ENCODE measurements at places on chromosomes 3 and 15. TPM values are rescaled to one million over a fixed set of nuclear protein-coding genes. Genes with fewer than 3 reads are reported as not detected.
A peak's percentile ranks its signal among the peaks of the same experiment; 100 is the strongest.

The SMCO1 gene
- not detected for polyA plus RNA-seq

The PCOLCE2 gene
- 59.0 TPM for polyA plus RNA-seq

The GOLIM4 gene
- polyA plus RNA-seq, result 15.5 TPM

The CMTM8 gene
- polyA plus RNA-seq, result 9.6 TPM

The IGSF10 gene
- polyA plus RNA-seq, result 0.82 TPM

The ZBBX gene
- 0.73 TPM for polyA plus RNA-seq

The ATP13A4 gene
- 0.49 TPM for polyA plus RNA-seq

The C3orf70 gene
- 0.69 TPM for polyA plus RNA-seq

The ZNF80 gene
- polyA plus RNA-seq, result not detected

The NEIL1 gene
- polyA plus RNA-seq, result 22.6 TPM

The CACNA1D gene
- polyA plus RNA-seq, result 3.7 TPM

The CCDC80 gene
- polyA plus RNA-seq, result 12.0 TPM

The BCL2A1 gene
- polyA plus RNA-seq, result 0.67 TPM

The GHSR gene
- not detected for polyA plus RNA-seq

DNA sequence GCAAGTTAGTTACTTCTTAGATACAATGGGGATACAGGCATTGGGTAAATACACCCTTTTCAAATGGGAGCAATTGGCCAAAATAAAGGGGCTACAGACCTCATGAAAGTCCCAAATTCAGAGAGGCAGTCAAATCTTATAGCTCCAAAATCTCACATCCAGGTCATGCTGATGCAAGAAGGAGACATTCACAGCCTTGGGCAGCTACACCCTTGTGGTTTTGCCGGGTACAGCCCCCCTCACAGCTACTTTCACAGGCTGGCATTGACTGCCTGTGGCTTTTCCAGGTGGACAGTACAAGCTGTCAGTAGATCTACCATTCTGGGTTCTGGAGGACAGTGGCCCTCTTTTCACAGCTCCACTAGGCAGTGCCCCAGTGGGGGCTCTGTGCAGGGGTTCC lies 17.5 kb upstream of the PLSCR1 start:
- no peak for DNase-seq

- no peak for DNase-seq
Measured at GRCh38 chr15:84987949-84988624, 6.4 kb downstream of the PDE8A start.

DNA sequence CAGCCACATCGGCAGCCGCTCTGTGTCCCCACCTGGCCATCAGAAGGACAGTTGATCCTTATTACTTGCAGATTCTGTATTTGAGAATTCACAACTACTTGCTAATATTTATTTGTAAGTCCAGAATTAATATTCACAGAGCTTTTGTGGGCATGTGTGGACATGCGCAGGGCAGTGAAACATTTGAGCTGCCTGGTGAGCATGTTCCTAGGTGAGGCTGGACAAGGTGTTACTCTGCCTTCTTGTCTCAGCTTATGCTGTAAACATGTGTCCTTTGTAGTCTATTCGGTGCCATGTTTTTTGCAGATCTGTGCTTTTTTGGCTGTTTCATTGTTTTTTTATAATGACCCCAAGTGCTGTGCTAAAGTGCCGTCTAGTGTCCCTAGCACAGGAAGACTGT lies 15.6 kb downstream of the FAH start:
- DNase-seq, result no peak

GRCh38 chr3:50238549-50239026 lies 2.6 kb downstream of the GNAI2 start:
- no peak for DNase-seq

DNA sequence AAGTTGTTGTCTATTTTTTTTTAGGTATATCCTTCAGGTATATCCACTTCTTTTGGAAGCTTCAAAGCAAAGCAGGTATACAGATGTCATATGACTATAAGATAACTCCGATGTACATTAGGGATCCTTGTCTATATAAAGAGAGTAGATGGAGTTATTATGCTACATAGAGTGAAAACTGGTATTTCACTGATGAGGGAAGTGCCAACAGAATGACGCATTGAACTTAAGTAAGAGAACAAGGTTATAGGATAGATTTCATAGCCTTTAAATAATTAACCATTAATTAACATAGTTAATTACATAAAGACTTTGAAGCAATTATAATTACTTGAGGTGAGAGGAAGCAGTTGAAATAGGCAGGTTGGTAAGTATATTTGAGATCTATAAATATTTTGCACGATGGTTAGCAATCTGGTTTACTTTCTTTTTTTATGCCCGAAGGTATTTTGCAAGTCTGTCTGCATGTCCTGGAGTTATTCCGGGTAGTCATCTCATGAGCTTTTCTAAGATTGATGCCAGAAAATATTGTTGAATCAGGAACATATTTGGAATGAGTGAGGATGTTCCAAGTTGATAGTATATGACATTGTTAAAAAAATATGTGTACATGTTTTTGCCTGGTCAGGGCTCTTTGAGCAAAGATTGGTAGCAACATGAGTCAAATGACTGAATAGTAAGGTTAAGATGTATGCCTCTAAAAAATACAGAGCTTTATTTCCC lies 299.5 kb upstream of the KCNMB2 start:
- no peak for DNase-seq

DNA sequence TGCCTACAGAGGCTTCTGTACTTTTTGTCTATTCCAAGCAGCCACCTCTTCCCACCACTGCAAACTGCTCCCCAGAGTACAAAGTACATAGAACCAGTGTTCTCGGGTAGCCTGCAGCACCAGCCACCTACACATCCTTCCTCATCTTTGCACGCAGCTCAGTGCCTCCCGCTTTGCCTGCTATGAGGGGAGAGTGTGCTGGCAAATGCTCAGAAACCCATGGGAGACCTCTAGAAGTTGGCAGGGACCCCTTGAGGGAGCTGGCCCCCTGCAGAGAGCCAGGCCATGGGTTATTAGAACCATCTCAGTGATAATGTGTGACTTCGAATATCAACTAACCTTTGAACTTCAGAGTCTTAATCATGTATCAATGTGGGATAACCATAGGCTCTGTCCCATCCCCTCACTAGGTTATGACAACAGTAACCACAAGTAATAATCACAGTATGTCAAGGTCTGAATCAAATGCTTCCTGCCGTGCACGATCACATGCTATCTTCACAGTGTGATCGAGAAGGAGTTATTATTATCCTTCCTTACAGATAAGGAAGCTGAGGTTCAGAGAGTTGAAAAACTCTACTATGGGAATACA lies 22.8 kb upstream of the SMAD3 start:
- no peak for DNase-seq

GRCh38 chr3:97988784-97989568 lies 16.7 kb upstream of the RIOX2 start:
- no peak for DNase-seq

DNA sequence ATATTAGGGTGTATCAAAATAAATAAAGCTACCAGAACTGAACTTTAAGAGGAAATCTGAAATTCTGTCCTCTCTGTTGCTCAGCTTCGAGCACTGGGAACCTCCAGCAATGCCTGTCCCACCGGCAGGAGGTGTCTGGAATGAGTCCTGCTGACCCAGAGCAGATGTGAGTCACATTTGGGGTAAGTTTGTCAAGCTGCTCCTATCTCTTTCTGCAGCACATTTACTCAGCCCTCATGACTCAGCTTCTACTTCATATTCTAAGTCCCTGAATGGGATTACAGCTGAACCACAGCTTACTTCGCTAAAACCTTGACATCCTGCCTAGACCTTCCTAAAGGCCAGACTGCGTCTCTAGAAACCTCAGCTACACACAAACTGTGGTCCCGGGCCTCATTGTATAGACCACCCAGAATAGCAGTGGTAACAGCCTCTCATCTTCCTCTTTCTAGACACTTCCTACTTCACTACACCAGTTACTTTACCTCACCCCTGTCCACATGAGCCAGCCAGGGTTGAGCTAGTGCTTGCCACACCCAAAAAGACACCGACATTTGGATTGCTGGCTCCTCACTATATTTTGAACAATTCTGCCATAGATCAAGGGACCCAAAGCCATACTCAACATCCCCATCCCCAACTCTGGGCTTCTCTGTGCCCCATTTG lies 109.6 kb upstream of the TMCO5A start:
- DNase-seq, result no peak

DNA sequence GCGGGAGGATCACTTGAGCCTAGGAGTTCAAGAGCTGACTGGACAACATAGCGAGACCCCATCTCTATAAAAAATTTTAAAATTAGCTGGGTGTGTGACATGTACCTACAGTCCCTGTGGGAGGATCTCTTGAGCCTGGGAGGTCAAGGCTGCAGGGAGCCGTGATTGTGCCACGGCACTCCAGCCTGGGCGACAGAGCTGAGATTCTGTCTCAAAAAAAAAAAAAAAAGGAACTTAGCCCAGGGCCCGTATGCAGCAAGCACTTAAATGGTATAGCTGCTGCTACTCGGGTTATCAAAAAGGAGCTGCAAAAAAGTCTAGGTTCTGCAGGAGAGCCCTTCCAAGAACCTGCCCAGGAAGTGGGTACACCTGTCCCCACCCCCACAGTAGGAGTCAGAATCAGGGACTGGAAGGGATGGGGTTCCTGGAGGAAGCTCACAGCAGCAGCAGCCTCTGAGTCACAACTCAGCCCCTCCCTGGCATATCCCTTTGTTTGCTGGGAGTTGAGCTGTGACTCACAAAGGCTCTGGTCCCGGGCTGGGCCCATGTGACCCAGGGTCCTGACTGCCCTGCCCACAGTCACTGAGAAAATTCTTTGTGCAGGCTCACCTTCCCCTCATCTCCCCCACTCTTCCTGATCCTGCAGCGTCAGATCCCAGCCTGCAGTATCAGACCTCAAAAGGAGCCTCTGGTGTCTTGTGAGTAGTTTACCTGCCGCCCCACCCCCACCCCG lies at the start of gene SPATA12:
SPATA12 (plus strand) TSS at position 576 of the 733 bp plus-strand sequence. CDS start 13,031 bp downstream, outside the sequence.
- peak; percentile 40 for DNase-seq

DNA sequence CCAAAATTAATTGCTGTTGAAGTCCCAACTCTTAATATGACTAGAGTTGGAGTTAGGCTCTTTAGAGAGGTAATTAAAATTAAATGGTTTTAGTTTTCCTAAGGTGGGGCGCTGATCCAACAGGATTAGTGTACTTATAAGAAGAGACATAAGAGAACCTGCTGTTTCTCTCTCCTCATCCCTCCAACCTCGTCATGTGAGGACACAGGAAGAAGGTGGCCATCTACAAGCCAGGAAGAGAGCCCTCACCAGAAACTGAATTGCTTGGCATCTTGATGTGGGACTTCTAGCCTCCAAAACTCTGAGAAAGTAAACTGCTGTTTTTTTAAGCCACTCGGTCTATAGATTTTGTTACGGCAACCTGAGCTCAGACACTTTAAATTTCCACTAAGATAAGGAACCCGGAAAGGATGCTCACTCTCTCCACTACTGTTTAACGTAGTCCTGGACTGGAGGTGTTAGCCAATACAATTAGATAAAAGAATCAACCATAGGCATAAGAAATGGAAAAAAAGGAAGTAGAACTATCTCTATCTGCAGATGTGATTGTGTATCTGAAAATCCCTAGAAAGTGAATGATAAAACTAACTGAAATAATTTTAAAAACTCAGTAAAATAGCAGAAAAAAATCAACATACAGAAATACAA lies 26.8 kb downstream of the DCBLD2 start:
- no peak for DNase-seq

- DNase-seq, result peak; percentile 60
Measured at GRCh38 chr3:114829783-114830182, 317.3 kb downstream of the ZBTB20 start.

GRCh38 chr3:24545887-24546286 lies 51.2 kb upstream of the THRB start:
- no peak for DNase-seq

DNA sequence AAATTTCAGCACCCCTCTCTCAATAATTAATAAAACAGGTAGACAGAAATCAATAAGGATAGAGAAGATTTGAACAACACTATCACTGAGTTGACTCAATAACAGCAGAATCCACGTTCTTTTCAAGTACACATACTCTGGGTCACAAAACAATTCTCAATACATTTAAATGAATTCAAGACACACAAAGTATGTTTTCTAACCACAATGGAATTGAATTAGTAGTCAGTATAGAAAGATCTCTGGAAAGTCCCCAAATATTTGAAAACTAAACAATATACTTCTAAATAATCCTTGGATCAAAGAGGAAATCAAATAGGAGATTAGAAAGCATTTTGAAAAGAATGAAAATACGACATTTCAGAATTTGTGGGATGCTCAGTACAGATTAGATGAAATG lies 40.0 kb downstream of the TKT start:
- no peak for DNase-seq

DNA sequence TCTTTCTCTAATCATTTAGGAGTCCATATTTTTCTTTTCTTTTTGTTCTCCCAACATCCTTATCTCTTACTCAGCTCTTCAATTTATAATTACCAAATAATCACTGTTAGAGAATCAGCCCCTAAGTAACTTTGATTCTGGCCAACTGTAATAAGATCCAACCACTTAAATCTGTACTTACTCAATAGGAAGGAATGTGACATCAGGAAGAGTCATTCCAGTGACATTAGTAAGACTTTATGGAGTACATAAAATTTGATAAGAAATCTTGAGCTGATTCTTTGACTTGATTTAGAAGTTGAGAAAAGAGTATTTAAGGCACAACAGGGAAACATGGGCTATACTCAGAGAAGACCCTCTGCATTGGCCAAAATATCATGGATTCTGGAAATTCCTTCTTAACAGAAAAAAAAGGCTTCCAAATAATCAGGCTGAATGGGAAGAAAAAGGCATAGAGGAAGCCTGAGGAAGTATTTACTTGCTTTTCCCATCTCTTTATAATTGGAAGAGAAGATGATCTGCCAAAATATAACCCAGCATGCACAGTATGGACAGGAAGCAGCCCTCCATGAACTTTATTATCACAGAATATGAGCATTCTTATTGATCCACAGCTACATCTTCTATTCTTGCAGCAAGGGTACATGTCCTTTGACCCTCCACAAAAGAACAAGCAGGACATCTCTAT lies 289.7 kb upstream of the TPRG1 start:
- DNase-seq, result no peak

- no peak for DNase-seq
Measured at GRCh38 chr15:39616731-39617455, 36.0 kb downstream of the THBS1 start.

GRCh38 chr3:127667119-127667681 lies 5.6 kb upstream of the ABTB1 start:
- DNase-seq, result no peak

- DNase-seq, result peak; percentile 91
Measured at GRCh38 chr3:15860014-15860934, 62.5 kb upstream of the ANKRD28 start.

DNA sequence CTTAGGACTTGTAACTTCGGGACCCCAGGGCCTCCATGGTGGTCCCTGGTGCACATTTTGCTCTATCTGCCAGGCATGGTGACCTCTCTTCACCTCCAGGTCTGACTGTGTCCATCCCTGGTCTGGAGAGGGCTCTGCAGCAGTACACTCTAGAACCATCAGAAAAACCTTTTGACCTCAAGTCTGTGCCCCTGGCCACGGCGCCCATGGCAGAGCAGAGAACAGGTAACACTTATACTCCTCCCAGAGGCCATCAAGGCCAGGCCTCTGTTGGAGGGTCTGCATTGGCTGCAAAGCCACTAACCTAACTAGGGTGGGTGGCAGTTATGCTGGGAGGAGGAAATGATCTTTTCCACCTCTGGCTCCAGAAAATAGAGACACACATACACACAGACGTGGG lies 10.3 kb upstream of the HMCES start:
- no peak for DNase-seq
